ENCODE measurements at places on chromosomes 7 and 10.

DNA sequence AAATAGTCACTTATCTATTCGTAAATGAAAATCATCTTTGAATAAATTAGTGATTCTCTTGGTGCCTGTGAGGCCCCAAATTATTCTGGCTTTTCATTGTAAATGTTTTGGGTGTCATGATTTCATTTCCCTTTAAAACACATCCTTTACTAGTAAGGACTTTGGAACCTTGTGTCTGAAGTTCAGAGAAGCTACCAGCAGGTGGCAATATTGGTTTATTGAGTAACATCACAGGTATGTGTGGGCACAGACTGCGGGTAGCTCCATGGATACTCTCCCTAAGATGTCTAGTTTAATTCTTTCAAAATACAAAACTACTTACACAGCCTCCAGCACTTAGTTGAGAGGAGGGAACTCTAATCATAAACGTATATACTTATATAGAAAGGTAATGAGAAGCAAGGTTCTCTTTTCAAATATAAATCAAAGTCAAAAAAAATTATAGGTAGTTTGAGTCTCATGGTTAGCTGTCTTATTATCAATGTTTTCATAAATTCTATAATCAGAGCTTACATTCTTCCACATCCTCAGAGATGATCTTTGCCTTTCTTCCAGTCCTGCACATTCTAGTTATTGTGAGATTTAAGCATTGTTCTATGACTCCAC, 449.6 kb downstream of the GRM8 start:
- no peaks in the 10 kb centered on the region for H3K4me1 ChIP-seq
- no peak overlapping the region for H3K27ac ChIP-seq
- H3K36me3 ChIP-seq, result no peaks in the 10 kb centered on the region
- peak; percentile 53 for DNase-seq
- no peak overlapping the region for H3K4me3 ChIP-seq

- no peaks in the 10 kb centered on the region for H3K36me3 ChIP-seq
- H3K27me3 ChIP-seq, result no peaks in the 10 kb centered on the region
- no peaks in the 10 kb centered on the region for H3K4me1 ChIP-seq
- H3K27ac ChIP-seq, result no peak overlapping the region
- H3K4me3 ChIP-seq, result no peak overlapping the region
Observed at GRCh38 chr7:115085421-115085820, 163.5 kb downstream of the MDFIC start.

- H3K36me3 ChIP-seq, result no peaks in the 10 kb centered on the region
- no peaks in the 10 kb centered on the region for H3K27me3 ChIP-seq
- H3K4me3 ChIP-seq, result peak overlapping the region; percentile 78
- peak overlapping the region; percentile 95 for H3K27ac ChIP-seq
Observed at GRCh38 chr10:124917428-124918190, 24.3 kb upstream of the ZRANB1 start.

GRCh38 chr7:15853832-15854470, 167.5 kb upstream of the MEOX2 start:
- no peaks in the 10 kb centered on the region for H3K27me3 ChIP-seq
- no peak for DNase-seq
- H3K27ac ChIP-seq, result no peak overlapping the region
- no peak overlapping the region for H3K4me3 ChIP-seq

DNA sequence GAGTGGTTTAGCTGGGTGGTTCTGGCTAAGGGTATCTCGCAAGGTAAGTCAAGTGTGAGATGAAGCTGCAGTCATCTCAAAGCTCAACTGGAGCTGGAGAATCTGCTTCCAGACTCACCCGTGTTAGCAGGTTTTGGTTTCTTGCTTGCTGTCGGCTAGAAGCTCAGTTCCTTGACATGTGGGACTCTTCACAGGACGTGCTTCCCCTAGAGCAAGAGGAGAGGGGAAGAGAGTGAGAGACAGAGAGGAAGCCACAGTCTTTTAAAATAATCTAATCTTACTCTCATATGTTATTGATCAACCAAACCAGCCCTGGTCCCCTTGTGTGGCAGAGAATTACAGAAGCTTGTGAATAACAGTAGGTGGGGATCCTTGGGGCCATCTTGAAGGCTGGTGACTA, 199.5 kb downstream of the REEP3 start:
- H3K27me3 ChIP-seq, result no peaks in the 10 kb centered on the region
- DNase-seq, result no peak
- no peak overlapping the region for H3K4me3 ChIP-seq
- no peak overlapping the region for H3K27ac ChIP-seq
- H3K36me3 ChIP-seq, result no peaks in the 10 kb centered on the region

GRCh38 chr7:23001610-23002009, 12.3 kb downstream of the HYCC1 start:
- no peaks in the 10 kb centered on the region for H3K27me3 ChIP-seq
- H3K4me1 ChIP-seq, result no peaks in the 10 kb centered on the region
- no peaks in the 10 kb centered on the region for H3K36me3 ChIP-seq
- no peak for DNase-seq
- no peak overlapping the region for H3K4me3 ChIP-seq

GRCh38 chr10:76435157-76435556, 1003.7 kb downstream of the LRMDA start:
- H3K36me3 ChIP-seq, result no peaks in the 10 kb centered on the region
- no peak overlapping the region for H3K4me3 ChIP-seq
- DNase-seq, result no peak
- H3K27me3 ChIP-seq, result no peaks in the 10 kb centered on the region
- no peak overlapping the region for H3K27ac ChIP-seq

GRCh38 chr7:128020159-128020558, 11.1 kb downstream of the LRRC4 start:
- no peak overlapping the region for H3K27ac ChIP-seq
- H3K27me3 ChIP-seq, result no peaks in the 10 kb centered on the region
- peaks cover 34% of the 10 kb centered on the region for H3K4me1 ChIP-seq
- no peak overlapping the region for H3K4me3 ChIP-seq
- DNase-seq, result no peak

DNA sequence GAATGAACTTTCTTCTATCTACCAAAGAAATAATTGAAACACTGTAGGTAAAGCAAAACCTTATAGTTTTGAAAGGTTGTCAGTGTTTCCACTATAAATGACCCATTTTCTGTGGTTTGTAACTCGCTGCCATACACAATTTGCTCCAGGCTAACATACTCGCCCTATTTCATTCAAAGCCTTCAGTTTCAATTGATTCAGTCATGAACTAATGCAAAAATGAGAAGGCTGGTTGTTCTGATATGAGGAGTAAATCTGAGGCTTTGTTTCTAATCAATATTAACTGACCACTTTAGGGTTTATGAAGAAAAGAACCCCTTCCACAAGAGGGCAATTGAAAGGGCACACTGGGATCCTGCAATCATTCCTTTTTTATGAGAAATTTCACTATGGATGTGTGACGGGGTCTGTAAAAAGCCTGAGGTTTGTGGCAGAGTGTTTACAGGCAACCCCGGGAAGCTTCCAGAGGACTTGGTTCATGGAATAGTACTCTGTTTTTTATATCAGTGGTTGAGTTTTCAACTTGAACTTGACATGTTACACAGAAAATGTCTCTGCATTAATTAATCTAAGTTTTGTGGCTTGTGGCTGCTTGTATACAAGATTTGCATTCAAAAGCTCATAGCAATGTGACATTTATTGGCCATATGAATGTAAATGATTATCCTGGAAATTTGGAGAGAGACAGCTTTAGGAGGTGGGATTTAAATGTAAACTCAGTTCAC, 133.2 kb downstream of the NRP1 start:
- H3K27ac ChIP-seq, result no peak overlapping the region
- H3K27me3 ChIP-seq, result no peaks in the 10 kb centered on the region
- H3K36me3 ChIP-seq, result no peaks in the 10 kb centered on the region
- peaks cover 28% of the 10 kb centered on the region for H3K4me1 ChIP-seq
- no peak overlapping the region for H3K4me3 ChIP-seq

GRCh38 chr10:31304291-31304970, 14.6 kb upstream of the ZEB1 start:
- no peaks in the 10 kb centered on the region for H3K4me1 ChIP-seq
- no peak for DNase-seq
- H3K36me3 ChIP-seq, result no peaks in the 10 kb centered on the region
- H3K4me3 ChIP-seq, result no peak overlapping the region
- H3K27me3 ChIP-seq, result no peaks in the 10 kb centered on the region

GRCh38 chr7:82624337-82624736, 180.8 kb upstream of the CACNA2D1 start:
- H3K27me3 ChIP-seq, result no peaks in the 10 kb centered on the region
- H3K4me1 ChIP-seq, result no peaks in the 10 kb centered on the region
- no peaks in the 10 kb centered on the region for H3K36me3 ChIP-seq
- no peak overlapping the region for H3K4me3 ChIP-seq
- H3K27ac ChIP-seq, result no peak overlapping the region

GRCh38 chr7:158828133-158829020, 932 bp downstream of the ESYT2 start:
- H3K27ac ChIP-seq, result peak overlapping the region; percentile 93
- H3K4me3 ChIP-seq, result peak overlapping the region; percentile 75
- H3K36me3 ChIP-seq, result no peaks in the 10 kb centered on the region
- no peaks in the 10 kb centered on the region for H3K27me3 ChIP-seq
- peak; percentile 75 for DNase-seq

Data from right lobe of liver (tissue), 6 donors.